ENCODE measurements at places on chromosomes 1 and 21.

- DNase-seq = no peak
These were observed 422.5 kb downstream of the NEGR1 start for GRCh38 chr1:71859806-71860205.

DNA sequence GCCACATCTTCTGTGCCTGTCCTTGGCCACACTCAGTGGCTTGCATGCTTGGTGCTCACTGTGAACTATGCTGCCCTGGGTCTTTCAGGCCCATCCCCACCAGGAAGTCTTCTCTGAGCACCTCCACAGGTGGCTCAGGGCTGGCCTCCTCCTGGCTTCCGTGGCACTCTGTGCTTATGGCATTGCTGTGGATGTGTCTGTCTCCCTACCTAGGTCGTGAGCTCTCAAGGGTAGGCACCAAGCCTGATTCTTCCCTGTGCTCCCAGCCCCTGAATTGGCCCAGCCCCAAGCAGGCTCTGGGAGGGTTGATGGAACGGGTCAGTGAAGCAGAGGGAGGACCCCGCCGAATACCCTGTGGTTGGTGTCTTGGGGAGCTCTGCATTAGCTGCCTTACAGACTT lies 197.7 kb upstream of the EDN2 start:
- no peak for DNase-seq

DNA sequence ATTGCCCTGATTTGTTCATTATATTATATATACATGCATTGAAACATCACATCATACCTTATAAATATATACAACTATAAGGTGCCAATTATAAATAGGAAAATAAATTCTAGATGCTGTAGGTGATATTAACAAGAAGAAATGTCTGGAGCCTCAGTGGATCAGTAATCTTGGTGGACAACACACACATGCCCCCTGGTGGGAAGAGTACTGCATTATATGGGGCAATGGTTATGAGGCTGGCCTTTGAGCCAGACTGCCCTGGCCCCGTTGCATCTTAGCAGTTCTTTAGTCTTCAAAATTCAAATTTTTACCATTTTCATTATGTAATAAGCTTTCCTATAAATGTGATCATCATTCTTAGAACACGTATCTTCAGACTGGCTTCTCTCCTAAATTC lies 335.0 kb upstream of the GREM2 start:
- no peak for DNase-seq

GRCh38 chr21:41280115-41280919 lies 36.3 kb upstream of the FAM3B start:
- DNase-seq = no peak

GRCh38 chr21:32048353-32048752 lies 175.5 kb downstream of the HUNK start:
- DNase-seq = no peak

GRCh38 chr1:203592156-203592555 lies 34.5 kb upstream of the ATP2B4 start:
- DNase-seq = no peak

GRCh38 chr1:16162163-16162822 lies 6.4 kb upstream of the EPHA2 start:
- peak; percentile 45 for DNase-seq

GRCh38 chr1:96927125-96927524 lies 205.5 kb downstream of the PTBP2 start:
- no peak for DNase-seq

GRCh38 chr1:244654108-244655038 lies 1.4 kb downstream of the DESI2 start:
- DNase-seq = no peak

DNA sequence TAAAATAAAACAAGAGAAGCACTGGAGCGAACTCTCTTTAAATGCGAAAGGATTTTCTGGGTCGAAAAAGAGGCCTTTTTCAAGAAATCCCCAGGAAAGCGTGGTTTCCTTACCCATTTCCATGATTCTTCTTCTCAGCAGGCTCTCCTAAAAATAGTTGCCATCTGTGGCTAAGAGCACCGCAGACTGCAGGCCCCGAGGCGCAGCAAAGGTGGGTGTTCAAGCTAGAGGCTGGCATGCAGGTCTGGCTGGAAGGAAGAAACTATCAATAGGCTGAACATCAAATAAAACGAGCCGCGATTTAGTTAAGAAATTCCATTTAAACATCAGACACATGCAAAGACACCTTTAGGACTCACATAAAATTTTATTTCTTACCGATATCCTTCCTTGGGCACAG lies 135.1 kb downstream of the ADAMTS1 start:
- no peak for DNase-seq

DNA sequence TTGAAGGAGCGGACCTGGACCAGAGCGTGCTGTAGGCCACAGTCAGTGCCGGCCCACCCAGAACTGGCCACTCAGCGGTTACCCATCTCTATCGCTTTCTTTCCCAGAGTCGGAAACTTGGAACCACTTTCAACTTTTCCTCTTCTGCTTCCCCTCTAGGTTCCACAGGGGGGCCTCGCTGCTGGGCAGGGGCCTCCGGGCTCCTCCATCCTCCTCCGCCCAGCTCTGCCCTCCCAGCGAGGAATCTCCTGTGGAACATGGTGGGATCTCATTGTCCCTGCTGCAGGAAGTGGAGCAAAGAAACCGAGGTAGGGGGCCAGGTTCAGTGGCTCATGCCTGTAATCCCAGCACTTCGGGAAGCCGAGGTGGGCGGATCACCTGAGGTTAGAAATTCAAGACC lies 139.2 kb downstream of the ETS2 start:
- DNase-seq = no peak

- peak; percentile 6 for DNase-seq
These were observed 53.9 kb downstream of the PHC2 start for GRCh38 chr1:33377013-33377412.
